Heart left ventricle (tissue), 16 donors: ENCODE measurements at places on chromosomes 5 and 9. TPM values are rescaled to one million over a fixed set of nuclear protein-coding genes. Genes with fewer than 3 reads are reported as not detected.

DNA sequence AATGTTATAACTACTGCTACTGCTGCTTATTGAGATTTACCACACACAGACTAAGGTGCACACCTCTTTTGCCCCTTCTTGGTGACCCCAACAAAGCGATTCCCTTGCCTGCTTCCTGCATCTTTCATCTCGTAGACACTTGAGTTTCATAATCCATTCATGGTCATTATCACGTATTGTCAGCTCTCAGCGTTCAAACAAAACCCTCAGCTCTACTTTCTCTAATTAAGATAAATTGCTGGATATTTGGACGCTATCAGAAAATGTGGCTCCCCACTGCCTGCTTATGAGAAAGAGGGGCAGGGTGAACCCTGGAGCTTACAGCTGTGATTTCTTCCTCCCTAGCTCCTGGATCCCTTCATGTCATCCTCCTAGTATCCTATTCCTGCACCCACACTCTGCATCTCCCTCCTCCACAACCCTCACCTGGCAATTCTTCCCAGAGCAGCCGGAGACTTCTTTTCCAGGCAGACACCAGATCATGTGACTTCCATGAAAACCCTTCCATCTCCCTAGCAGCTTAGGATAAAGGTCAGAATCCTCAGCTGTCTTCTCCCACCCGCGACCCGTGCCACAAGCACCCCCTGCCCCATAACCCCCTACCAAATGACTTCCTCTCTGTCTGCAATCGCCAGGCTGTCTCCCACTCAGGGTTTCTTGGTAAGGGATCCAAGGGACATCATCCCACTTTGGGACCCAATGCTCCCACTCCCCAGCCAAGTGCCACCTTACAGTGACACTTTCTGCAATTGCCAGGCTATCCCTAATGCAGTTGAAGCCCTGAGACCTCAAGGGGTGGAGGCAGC lies 146.5 kb downstream of the NSG2 start:
- no peak for DNase-seq

DNA sequence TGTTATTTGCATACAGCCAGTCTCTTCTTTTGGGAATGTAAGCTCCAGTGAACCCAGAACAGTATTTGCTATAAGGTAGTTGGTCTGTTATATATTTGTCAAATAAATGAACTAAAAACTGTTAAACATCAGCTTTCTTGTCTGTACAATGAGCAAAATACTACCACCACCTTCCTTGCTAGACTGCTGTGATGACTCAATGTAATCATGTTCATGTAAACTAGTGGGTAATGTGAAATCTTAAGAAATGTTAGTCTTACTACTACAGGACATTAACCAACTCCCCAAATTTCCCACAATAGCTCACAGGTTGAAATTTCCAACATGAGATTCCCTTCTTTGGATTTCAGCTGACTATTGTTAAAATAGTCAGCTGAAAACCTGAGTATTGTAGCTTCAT lies 176.1 kb downstream of the TRPM3 start:
- DNase-seq: no peak

DNA sequence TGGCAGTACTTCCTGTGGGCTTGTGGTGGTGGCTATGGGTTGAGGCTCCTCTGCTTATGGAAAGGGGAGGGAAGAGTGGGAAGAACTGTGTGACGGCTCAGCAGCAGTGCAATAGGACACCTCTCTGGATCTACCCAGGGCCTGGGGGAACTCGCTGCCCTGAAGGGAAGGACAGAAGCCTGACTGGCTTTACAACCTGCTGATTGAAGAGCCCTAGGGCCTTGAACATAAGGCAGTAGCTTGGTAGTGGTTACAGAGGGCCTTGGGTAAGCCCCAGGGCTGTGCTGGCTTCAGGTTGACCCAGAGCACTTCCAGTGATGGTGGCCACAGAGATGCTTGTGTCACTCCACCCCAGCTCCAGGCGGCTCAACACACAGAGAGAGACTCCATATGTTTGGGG lies 5.5 kb downstream of the CCIN start:
- DNase-seq: no peak

GRCh38 chr9:18317896-18318295 lies 156.1 kb upstream of the ADAMTSL1 start:
- no peak for DNase-seq

- no peak for DNase-seq
Measured at GRCh38 chr9:16460696-16461095, 409.8 kb downstream of the BNC2 start.

DNA sequence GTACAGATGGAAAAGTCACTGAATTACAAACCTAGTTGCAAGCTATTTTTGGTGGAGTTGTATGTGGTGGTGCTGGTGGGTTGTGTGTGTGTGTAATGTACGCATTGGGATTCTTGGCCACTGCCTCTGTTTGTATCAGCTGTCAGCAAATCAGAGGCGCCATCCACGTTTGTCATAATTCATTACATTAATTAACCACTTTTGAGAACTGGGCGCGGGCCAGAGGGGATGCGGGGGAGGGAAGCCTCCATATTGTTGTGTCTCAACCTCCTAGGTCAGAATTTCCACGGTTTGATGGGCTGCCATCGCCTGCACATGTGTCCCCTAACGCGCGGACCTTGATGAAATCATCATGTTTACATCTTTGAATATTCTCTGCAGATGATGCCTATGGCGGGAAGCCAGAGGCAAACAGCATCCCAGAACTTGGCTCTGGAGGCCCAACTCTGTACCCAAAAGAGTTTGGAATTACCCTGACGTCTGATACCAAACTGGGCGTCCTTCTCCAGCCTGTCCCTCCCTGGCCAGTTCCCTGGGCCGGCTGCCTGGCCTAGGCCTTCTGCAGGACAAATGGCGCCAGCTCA lies 54.9 kb downstream of the FGF18 start:
- DNase-seq: peak; percentile 50

DNA sequence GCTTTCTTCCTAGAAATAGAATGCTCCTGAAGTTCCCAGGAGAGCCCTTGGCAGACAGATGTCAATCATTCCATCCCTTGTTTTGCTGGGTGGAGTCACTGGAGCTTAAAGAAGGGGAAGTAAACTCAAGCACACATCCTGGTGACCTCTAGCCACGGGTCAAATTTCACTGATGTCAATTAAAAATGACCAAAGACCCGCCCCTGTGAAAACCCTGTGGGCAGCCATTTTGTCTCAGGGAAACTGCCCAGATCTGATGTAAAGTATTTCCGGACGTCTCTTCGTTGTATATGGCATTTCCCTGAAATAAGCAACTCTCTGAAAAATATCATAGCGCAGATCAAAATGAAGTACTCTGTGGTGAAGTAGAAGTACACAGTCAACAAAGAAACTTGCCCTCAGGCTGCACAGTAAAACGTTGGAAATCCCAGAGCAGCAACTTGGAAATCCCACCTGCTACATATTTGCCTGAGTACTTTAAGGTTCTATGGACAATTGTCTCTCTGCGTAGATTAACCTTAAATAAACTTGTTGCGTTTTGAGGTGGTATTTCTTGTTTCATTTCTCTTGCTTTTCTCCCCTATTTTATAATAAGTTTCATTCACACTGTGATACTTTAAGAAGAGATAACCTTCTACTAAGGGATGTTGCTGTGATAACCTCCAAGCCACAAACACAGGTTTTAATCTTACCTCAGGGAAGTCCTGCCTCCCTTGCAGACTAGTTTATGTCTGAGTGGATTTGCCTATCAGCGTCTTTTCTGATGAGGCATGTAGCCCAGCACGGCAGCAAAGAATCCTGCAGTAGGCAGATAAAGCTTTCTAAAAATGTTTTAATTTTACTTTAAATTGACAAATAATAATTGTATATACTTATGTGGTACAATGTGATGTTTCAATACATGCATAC lies 60.9 kb upstream of the PIP5K1B start:
- no peak for DNase-seq

DNA sequence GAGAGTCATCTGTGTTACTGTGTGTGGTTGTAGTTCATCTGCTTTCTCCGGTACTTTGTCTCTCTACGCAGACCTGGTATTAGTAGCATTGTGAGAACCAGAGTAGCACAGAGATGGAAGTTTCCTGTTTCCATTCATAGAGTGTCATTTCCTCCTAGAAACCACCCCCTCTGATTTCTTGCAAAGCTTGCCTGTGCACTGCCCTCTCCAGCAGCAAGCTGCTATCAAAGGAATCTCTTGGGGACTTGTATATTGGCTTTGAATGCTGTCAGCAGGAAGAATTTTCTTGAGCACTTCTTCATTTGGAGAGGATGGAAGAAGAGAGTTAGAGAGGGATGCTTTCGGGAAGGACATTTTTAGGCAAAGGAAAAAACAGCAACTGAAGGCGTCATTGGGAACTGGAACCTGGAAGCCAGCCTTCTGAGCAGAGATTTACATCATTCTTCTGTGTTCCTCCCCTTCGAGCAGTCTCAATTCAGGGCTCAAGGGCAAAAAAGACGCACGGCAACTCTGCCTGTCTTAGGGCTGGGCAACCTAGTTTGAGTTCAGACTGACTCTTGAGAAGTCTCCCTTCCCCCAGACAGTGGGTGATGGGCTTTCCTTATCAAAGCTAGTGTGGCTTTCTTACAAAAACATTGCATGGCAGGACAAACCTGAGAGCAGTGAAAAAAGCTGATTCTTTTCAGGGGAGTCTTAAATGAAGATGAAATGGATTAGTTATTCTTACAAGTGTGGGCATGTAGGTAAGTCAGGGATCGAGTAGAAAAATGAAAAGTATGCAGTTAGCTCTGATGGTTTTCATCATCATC lies 226.3 kb downstream of the AOPEP start:
- DNase-seq: no peak

GRCh38 chr5:147756566-147756965 lies 26.0 kb downstream of the JAKMIP2 start:
- DNase-seq: no peak

GRCh38 chr9:70531311-70531710 lies 116.9 kb upstream of the KLF9 start:
- DNase-seq: no peak

- no peak for DNase-seq
Measured at GRCh38 chr5:34041247-34041972, 1.6 kb downstream of the C1QTNF3 start.

- no peak for DNase-seq
Measured at GRCh38 chr9:129562514-129562913, 58.4 kb downstream of the C9orf50 start.

DNA sequence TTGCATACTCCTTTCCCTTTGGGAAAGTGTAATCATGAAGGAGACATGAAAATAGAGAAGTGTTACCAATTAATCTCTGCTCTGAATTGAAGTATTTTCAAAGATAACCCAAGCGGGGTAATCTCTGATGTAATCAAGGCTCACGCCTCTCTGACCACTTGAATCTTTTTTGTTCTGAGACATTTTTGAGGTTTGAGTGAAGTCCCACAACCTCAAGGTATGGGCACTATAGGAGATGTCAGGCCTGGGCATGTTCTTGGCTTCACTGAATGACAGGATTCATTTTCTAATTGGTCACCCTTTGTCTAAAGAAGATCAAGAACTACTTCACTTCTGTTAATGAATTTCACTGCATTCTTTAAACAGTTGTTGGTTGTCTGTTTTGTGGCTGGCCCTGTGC lies 23.7 kb downstream of the ENHO start:
- DNase-seq: no peak

Gene IL31RA
- total RNA-seq: not detected

Gene IGFBPL1
- not detected for total RNA-seq

Gene RFX3
- 6.0 TPM for total RNA-seq

Gene SHOC1
- total RNA-seq: not detected

Gene IFNA21
- total RNA-seq: not detected

Gene PCDHGB4
- total RNA-seq: 7.9 TPM
